DMS79 (cell line): ENCODE measurements at places on chromosomes 7 and 10.

DNA sequence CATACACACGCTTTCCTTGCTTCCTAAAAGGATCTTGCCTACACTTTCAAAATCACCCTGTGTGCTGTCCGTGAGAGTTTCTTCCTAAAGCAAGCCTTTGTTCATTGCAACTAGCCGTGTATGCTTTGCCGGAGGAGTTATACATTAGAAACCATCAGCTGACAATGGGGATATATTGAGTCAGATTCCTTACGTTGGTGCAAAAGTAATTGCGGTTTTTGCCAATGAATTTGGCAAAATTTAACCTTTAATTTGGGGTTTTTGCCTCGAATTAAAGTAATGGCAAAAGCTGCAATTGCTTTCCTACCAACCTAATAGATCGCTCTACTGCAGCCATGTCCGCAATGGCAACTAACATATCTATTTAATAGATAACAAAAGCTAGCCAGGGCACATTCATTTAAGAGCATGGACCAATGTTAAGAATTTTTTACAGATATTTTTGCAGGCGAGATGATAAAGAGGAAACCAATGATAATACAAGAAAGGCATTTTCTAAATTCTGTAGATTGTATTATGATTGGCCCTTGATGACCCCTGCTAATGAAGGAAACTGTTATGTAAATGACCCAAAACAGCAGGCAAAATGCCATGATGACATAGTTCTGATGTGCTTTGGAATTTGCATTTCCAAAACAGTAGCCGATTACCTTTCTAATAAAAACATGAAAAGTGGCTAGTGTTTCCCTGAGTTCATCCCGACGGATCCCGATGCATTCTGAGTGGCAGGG is 184.8 kb upstream of the NRP1 start:
- DNase-seq: no peak

DNA sequence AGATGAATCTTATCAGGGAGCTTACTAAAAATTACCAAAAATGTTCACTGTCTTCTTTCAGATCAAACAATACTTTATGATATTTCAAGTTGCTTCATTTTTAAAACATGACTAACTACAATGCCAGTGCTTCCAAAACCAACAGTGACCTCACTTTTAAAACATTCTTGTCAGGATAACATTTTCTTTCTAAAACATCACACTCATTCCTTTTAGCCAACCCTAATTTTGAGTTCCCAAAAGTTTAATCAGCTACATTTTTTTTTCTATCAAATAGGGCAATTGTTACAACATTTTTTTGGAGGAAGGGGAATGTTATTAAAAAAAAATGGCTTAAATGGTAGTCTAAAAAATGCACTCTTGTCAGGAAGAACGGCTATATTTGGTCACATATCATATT is 37.3 kb downstream of the RTKN2 start:
- no peak for DNase-seq

- DNase-seq: peak; percentile 5
Observed at GRCh38 chr10:75399461-75400162, 2.0 kb downstream of the ZNF503 start.

GRCh38 chr7:132901241-132901640 is 180.6 kb downstream of the CHCHD3 start:
- no peak for DNase-seq

GRCh38 chr10:88067737-88068136 is 204.3 kb downstream of the PTEN start:
- DNase-seq: no peak

DNA sequence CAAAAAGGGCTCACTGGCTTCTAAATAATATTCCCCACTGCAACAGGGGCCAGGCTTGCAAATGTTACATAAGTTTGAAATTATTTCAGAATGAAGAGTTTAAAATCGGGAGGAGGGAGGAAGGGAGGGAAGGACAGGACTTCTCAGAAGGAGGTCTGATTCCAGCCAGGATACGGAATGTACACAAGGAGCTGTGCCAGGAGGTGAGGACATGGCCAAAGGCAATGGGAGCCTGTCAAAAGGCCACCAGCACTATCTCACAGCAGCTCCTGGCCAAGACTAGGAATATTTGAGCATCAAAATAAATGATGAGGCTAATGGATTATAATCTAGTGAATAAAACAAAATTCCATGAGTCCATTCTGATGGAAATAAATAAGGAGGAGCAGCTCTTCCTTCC is 18.6 kb upstream of the DRGX start:
- no peak for DNase-seq

DNA sequence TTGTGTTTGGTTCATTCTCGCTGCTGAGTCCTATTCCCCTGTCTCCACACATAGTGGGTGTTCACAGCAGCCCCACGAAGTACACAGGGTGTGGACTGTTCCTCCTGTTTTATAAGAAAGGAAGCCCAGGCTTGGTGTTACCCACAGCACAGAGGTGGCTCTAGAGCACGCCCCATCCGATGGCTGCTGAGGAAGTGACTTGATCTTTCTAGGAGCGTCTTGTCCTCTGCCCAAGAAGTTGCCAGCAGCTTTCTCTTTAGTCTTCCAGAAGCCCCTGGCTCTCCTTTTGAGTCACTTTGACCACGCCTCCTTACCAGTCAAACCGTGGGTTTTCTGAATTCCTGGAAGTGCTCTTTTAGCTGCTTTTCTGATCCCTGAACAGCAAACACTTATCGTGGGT is 94.0 kb downstream of the GRK5 start:
- no peak for DNase-seq

GRCh38 chr7:23403970-23404369 is 66.3 kb downstream of the IGF2BP3 start:
- no peak for DNase-seq

DNA sequence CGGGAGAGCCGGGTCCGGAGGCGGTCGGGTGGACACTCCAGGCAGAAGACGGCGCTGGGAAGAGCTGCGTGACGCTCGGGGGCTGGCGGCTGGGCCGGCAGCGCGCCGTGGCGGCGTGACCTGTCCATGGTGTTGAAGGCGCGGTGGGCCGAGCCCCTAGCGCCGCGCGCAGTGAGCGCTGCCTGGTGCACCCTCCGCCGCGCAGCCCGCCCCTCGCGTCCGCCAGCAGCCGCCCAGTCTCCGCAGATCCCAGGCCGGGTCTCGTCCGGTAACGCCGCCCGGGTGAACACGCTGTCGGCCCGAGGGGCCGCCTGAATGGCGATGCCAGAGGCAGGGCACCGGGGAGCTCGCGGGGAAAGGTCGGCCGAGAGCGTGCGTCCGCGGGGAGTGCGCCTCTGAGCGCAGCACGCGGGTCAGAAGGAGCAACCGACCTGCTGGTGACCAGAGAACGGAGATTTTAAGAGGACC is 657 bp upstream of the TMEM178B start:
- DNase-seq: no peak
